ENCODE measurements at places on chromosomes 2 and 18.
A peak's percentile ranks its signal among the peaks of the same experiment; 100 is the strongest.

DNA sequence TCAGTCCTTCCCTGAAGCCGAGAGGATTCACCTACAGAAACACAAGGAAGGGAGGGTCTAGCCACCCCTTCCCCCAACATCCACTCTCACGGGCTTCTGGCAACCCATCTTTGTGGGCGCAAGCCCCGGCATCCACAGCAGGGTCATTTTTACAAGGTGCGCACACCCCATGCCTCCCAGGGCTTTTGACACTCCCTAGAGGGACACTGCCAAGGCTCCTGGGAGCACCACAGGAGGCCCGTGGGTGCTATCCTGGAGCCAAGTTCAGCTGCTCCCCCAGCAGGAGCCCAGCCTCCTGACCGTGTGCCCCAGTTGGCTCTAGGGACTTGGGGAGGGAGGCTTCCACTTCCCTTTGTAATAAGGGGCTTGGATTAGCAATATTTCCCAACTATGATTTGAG is 251.6 kb downstream of the TNS1 start:
- DNase-seq: no peak

GRCh38 chr18:24877066-24877465 is 416.6 kb downstream of the HRH4 start:
- DNase-seq: no peak

GRCh38 chr18:25058521-25058920 is 293.4 kb downstream of the ZNF521 start:
- DNase-seq: no peak

GRCh38 chr2:19292007-19292406 is 66.4 kb downstream of the OSR1 start:
- no peak for DNase-seq

GRCh38 chr2:54106631-54107454 is 8.6 kb upstream of the ACYP2 start:
- DNase-seq: peak; percentile 42

GRCh38 chr18:58649966-58650816 is 21.1 kb upstream of the MALT1 start:
- peak; percentile 45 for DNase-seq

- DNase-seq: no peak
Measured at GRCh38 chr2:70920367-70920715, 15.4 kb upstream of the ATP6V1B1 start.

- peak; percentile 28 for DNase-seq
Measured at GRCh38 chr2:100630473-100630977, 67.7 kb downstream of the PDCL3 start.

GRCh38 chr2:160269365-160269764 is 69.3 kb upstream of the ITGB6 start:
- DNase-seq: no peak

DNA sequence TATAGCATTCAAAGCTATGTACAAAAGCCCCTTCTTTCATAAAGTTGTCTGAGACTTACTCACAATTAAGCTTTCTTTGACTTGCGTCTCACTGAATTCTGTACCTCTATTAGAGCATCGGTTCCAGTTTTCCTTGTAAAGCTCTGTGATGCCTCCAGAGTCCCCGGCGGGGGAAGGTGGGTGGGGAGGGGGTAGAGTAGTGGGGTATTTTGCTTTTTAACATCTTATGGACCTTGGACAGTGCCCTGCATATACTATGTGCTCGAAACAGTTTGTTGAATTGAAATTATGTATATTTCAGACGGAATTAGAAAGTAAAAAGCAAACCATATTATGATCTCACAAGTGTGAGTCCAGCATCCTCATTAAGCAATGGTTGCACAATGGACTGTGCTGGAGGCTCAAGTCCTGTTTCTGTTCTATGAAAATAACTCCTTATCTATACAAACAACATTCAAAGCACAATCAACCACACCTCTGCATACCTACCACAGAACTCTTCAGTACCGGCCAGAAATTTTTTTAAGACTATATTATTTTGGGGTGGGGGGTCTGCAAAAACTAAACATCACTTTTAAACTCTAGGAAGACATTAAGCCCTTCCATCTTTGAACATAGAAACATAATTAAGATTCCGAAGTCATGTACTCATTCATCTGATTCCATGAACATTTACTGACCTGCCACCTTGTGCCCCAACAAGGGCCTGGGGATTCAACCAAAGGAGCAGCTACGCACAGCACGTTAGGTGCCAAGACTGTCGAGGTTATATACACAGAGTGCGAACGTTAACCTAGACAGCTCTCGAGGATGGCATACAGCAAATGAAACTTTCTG is 908 bp downstream of the STAT1 start:
- no peak for DNase-seq

DNA sequence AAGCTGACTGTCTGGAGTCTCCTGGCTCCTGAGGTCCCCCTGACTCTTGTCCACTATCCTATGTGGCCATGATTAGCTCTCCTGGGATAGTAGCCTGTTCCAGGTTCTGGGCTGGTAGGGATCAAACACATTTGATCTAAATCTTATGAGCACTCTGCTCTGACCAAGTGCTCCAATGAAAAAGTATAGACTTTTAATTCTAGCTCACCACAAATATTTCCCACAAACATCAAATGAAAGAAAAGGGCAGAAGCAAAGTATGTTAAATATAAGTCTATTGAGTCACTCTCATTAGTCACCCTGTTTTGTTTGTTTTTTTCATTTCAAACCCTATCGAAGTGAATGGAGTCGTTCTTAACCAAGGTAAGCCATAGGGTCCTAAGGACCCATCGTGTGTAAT is 39.7 kb upstream of the NEDD4L start:
- no peak for DNase-seq

DNA sequence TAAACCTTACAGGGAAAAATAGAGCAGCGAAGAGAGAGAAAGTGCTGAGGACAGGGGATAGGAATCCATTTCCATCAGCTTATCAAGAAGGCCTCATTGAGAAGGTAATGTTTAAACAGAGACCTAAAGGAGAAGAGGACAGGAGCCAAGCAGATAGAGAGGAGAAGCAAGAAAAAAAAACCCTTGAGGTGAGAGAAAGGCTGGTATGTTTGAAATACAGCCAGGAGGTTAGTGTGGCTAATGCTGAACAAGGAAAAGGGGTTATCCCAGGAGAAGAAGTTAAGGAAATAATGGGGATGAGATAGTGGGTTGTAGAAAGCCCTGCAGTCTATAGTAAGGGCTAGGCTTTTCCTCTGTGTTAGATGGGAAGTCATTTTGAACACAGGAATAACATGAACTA is 90.8 kb downstream of the GRB14 start:
- DNase-seq: no peak

DNA sequence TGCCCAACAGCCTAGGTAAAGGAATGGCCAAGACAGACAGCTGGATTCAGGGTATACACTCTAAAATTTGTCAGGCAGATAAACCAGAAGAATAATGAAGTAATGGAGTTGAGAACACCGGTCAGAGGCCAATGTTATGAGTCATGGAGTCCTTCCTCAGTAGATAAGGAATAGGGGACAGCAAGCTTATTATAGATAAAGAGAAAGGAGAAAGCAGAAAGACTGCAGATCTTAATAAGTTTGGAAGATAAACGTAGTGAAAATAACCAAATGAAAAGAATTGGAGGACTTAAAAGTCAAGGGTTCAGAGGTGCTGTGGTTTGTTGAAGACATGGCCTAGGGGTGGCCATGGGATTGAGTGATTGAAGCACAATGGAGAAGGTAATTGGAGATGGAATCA is 63.5 kb upstream of the NFE2L2 start:
- no peak for DNase-seq

- no peak for DNase-seq
Measured at GRCh38 chr2:50885948-50886347, 146.0 kb downstream of the NRXN1 start.

- DNase-seq: no peak
Measured at GRCh38 chr2:168790226-168790902, 12.1 kb upstream of the NOSTRIN start.

- DNase-seq: no peak
Measured at GRCh38 chr2:33220533-33220932, 255.9 kb upstream of the RASGRP3 start.

DNA sequence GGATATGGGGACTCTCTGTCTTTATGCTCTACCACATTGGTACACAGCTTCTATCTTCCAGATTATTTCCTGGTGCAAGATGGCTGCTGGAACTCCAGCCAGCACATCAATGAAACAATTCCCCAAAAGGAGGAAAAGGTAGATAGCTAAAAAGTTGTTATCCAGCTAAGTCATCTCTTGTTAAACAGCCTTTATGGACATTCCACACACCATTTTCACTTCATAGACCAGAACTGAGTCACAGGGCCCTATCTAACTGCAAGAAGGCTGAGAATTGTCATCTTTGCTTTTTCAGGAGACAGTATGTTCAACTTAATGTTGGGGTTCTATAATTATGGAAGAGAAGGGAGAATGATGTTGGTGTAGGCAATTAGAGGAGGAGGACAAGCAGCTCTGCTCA is 133.3 kb upstream of the NOSTRIN start:
- no peak for DNase-seq

GRCh38 chr18:58831606-58832005 is 33.1 kb upstream of the ZNF532 start:
- DNase-seq: no peak

DNA sequence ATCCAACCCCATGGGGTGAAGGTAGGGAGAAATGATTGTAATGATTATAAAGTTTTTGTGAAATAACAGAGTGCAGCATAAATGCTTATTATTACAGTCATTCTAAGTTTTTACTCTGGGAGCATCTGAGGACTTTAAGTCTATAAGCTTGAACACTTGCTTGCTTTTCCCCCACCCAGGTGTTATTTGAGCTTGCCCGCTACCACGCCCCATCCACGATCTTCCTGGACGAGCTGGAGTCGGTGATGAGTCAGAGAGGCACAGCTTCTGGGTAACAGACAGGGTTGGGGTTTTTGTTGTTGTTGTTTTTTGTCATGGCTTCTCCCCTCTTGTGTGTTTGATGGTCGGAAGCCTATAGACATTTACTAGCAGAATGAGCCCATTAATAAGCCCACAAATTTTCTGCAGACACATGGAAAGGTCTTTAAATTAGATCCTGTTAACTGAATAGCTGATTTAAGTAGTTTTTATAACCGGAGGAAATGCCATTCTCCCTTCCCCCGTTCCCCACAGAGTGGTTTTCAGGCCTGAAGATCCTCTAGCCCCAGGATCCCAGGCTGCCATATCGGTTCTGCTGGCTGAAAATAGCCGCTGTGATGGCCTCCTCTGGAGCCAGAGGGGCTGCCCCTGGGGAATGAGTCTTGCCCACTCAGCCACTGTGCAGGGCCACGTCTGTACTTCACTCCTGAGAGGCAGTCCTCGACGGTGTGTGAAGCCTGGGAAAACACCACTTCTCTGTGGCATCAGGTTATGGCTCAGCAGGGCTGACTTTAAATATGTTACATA is 39.9 kb upstream of the ELOA2 start:
- no peak for DNase-seq

DNA sequence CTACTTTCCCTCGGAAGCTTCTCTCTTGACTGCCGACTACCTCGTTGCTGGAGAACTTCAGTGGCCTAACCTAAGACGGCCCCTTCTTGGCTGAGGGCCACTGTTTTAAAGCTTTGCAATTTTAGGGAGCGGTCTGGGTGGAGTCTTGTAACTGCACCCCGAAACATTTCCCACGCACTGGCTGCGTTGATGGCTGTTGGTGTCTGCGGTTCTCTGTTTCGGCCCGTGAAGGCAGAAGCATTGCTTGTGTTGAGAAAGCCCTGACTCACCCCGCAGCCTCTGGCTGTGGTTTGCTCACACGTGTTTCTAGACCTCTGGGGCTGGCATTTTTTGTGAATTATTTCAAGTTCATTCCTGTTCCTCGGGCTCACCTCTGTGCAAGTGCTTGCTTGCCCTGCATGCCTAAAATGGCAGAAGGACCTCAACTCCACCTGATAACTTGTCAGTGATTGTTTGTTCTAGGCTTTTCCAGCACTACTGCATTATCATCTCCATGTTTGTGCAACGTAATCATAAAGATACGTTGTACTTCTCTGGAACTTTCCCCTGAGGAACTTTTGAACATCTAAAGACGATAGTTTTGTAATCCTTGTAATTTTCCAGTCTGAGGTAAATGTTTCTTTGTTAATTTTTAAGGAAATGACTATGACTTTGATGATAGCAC is 94.2 kb upstream of the DLX2 start:
- peak; percentile 43 for DNase-seq

DNA sequence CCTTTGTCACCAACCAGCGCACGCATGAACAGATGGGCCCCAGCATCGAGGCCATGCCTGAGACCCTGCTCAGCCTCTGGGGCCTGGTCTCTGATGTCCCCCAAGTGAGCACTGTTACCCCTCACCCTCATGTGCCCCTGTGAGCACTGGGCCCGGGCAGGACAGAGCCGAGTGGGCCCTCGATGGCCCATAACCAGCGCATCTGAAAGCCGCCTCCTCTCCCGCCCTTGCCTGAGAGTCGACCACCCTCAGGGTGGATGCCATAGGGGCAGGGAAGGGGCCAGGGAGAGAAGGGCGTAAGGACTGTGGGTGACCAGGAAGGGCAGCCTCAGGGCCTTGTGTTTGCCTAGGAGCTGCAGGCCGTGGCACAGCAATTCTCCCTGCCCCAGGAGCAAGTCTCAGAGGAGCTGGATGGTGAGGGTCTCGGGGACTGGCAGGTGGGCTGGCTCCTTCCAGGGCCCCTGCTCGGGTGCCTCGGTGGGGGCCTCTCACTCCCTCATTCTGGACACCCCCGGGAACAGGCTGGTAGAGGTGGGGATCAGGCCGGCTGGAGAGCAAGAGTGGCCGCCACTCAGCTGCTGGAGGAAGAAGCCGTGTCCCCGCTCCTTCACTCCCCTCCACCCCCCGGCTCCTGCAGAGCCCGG is 2.1 kb downstream of the PROM2 start:
- DNase-seq: no peak

DNA sequence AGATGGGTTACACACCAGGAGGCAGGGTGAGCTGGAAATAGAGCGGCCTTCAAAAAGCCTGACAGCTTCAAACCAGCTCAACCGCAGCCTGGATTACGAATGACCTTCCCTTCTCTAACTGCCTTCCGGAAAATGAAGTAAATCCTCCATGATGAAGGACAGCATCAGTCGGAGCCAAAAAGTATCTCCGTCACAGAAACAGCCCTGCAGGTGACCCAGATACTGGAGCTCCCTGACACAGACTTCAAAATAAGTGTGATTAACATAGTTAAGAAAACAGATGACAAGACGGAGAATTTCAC is 10.3 kb upstream of the CIB4 start:
- no peak for DNase-seq

GRCh38 chr2:43142921-43143438 is 83.4 kb downstream of the ZFP36L2 start:
- DNase-seq: peak; percentile 70

- DNase-seq: no peak
Measured at GRCh38 chr2:182818925-182819324, 47.5 kb downstream of the FRZB start.

Data from activated T-cell treated with anti-CD3 and anti-CD28 coated beads, Interleukin-2, amount 50 U/mL, for 72 hours (primary cell).